Stimulated activated CD8-positive, alpha-beta memory T cell treated with anti-CD3 and anti-CD28 coated beads, Interleukin-4, amount 100 ng/mL, for 24 hours (primary cell): ENCODE measurements at places on chromosomes 3 and 15.

- no peak for DNase-seq
Measured at GRCh38 chr3:4656059-4656458, 162.9 kb downstream of the ITPR1 start.

GRCh38 chr15:93150910-93151881 lies 62.2 kb upstream of the RGMA start:
- DNase-seq = no peak

- DNase-seq = no peak
Measured at GRCh38 chr15:64483749-64484148, 23.4 kb downstream of the ZNF609 start.

- DNase-seq = no peak
Measured at GRCh38 chr3:105846809-105847208, 22.0 kb downstream of the CBLB start.

DNA sequence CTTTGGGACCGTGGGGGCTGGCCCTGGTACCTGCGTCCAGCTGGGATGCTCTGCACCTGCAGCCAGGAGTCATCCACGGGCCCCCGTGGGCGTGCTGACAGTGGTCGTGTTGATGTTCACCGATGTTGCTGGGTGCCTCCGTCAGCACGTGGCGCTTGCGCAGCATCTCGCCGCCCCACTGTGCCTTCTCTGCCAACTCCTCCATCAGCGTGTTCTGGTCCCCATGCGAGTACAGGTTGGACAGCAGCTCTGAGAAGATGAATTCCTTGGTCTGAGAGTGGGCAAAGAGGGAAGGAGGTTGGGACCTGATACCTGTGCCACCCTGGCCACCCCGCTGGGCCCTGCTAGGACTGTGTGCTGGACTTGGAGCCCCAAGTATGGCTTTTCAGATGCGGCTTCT lies 61.4 kb downstream of the ADAMTS7 start:
- no peak for DNase-seq

- DNase-seq = no peak
Measured at GRCh38 chr3:171306631-171307030, 153.6 kb downstream of the TNIK start.

DNA sequence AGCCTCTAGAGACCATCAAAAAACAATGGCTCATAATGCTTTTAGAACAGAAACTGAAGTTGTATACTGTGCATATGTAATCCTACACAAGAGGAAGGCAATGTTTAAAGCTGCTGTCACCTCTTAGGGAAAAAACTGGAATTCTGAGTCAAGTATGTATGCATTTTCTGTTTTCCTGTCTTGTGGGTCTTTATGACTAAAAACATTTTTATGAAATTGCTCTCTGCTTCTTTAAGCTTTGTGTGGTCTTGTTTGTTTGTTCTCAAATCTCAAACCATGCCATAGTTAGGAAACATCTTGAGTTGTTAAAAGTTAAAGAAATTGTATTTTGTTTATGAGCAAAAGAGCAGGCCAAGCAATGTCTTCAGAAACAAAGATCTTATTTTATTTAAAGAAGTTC lies 80.9 kb upstream of the SOX2 start:
- DNase-seq = no peak

DNA sequence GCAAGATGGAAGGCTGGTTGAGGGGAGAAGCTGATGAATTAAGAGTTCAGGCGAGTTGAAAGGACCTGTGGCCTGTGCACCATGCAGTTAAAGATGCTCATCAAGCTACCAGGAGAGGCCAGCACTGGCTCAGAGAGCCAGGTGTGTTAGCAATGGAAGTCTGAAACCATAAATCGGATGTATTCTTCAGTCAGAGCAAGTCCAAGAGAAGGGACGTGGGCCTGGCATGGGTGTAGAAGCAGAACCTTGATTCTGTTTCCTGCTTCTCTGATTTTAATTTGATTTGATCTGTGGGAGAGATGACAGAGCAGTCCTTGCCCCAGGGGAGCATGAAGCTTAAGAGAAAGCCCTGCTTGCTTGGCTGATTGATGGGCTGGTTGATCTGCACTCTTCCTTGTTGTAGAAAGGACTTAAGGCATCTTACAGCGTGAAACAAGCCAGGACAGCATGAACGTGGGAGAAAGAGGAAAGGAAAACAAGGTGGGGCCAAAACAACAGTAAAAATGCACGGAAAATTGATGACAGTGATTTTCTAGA lies 10.9 kb downstream of the TM6SF1 start:
- no peak for DNase-seq

- no peak for DNase-seq
Measured at GRCh38 chr3:63673111-63673510, 20.6 kb downstream of the SNTN start.

DNA sequence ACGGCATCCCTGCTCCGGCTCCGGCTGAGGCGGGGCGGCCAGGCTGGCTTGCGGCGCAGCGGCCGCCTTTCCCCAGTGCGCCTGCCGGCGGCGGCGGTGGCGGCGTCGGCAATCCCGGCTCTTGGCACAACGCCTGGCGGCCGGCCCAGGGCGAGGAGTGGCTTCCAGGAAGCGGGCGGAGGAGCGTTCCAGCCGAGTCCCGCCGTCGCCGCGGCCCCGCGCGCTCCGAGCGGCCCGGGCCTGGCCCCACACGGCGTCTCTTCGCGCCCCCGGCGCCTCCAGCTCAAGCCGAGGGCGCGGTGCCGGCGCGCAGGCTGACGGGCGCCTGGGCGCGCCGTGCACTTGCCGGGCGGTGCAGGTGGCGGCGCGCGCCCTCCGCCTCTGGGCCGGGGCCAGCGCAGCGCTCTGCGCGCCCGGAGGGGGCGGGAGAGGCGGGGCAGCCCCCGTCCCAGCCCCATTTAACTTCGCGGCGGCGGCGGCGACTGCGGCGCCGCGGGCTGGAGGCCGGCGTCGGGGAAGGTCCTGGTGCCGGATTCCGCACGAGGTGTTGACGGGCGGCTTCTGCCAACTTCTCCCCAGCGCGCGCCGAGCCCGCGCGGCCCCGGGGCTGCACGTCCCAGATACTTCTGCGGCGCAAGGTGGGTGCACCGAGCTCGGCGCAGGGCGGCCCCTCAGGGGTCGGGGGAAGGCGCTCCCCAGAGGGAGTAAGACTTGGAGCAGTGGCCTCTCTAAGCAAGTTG lies at the start of gene ADAMTSL3:
Gene ADAMTSL3 (plus strand): TSS at position 485 of the 740 bp plus-strand sequence. CDS start 1,639 bp downstream, outside the sequence.
- DNase-seq = no peak

- no peak for DNase-seq
Measured at GRCh38 chr15:45903283-45903682, 268.5 kb downstream of the SQOR start.
